ENCODE measurements at places on chromosomes 11 and 22. TPM values are rescaled to one million over a fixed set of nuclear protein-coding genes. Genes with fewer than 3 reads are reported as not detected.

TRIM6 gene
- total RNA-seq, result 9.9 TPM

RFPL3 gene
- total RNA-seq, result not detected

CRYAB gene
- total RNA-seq, result 23.1 TPM

ANO9 gene
- 1.3 TPM for total RNA-seq

RIMBP3B gene
- 0.71 TPM for total RNA-seq

Measured in A549 treated with Mapracorat at 1 μM for 4 hours (cell line).